Activated CD8-positive, alpha-beta T cell treated with anti-CD3 and anti-CD28 coated beads, Interleukin-2, amount 10 ng/mL, durations not matched to agents 7 days and 5 days (primary cell): ENCODE measurements at places on chromosomes 7 and 10. TPM values are rescaled to one million over a fixed set of nuclear protein-coding genes. Genes with fewer than 3 reads are reported as not detected.

POLR2J3 gene
- total RNA-seq, result 52.4 TPM

DNA sequence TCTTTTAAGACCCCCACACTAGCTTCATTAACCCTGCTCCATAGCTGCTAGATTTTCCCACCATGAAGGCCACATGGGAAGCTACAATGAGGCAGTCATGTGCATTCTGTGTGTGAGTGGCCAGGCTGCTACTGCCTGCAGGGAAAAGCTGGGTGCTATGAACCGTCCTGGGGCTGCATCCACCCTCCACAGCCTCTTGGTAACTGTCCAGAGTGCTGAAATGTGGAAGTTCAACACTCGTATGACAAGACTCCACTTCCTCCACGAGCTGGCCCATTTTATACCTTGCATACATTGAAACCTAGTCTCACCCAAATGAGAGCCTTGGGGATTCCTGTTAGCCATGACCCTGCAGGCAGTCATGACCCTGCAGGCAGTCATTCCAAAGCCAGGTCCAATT, 59.4 kb downstream of the CUZD1 start:
- peak; percentile 28 for DNase-seq

GRCh38 chr7:85823396-85824080, 636.7 kb upstream of the SEMA3D start:
- DNase-seq, result no peak

NPVF gene
- not detected for total RNA-seq

- DNase-seq, result no peak
Measured at GRCh38 chr7:64102656-64103400, 57.6 kb downstream of the ZNF727 start.

GRCh38 chr10:69952069-69952800, 100.4 kb upstream of the MACROH2A2 start:
- DNase-seq, result no peak
